ENCODE measurements at places on chromosomes 11 and 22.

- no peak for DNase-seq
Measured at GRCh38 chr11:64799623-64800302, 3.3 kb downstream of the MAP4K2 start.

- DNase-seq = peak; percentile 84
Measured at GRCh38 chr22:17931400-17931825, 92.9 kb downstream of the MICAL3 start.

- DNase-seq = no peak
Measured at GRCh38 chr11:45225277-45225676, 60.9 kb downstream of the SYT13 start.

- DNase-seq = no peak
Measured at GRCh38 chr11:126352934-126353801, 2.3 kb upstream of the ST3GAL4 start.

DNA sequence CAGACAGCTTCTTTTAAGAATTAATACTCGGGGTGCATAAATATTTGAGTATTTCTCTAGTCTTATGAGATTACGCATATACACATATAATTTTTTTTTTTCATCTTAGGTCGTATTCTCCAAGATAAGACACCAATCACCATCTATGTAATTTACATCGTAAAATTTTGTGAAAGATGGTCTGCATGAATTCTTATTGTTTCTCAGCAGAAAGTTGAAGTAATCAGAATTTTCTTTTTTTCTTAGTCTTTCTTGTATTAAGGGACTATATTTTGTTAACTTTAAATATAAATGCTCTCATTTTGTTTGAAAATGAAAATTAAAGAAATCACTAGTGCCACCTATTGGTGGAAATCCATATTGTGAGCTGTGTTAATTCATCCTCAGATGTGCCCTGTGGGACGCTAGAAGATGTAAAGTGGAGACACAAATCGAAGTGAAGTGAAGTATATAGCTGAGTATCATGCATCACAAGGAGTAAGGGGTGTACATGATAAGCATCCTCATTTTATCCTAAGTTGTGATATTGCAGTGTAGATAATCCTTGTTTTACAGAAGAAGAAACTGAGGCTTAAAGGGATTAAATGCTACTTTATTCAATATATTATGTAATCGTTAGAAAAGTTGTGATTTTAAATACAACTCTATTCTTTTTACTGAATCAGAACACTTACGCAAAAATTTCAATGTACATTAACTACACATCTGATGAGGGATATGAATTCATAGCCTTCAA lies 2084.3 kb downstream of the LRRC4C start:
- DNase-seq = no peak

DNA sequence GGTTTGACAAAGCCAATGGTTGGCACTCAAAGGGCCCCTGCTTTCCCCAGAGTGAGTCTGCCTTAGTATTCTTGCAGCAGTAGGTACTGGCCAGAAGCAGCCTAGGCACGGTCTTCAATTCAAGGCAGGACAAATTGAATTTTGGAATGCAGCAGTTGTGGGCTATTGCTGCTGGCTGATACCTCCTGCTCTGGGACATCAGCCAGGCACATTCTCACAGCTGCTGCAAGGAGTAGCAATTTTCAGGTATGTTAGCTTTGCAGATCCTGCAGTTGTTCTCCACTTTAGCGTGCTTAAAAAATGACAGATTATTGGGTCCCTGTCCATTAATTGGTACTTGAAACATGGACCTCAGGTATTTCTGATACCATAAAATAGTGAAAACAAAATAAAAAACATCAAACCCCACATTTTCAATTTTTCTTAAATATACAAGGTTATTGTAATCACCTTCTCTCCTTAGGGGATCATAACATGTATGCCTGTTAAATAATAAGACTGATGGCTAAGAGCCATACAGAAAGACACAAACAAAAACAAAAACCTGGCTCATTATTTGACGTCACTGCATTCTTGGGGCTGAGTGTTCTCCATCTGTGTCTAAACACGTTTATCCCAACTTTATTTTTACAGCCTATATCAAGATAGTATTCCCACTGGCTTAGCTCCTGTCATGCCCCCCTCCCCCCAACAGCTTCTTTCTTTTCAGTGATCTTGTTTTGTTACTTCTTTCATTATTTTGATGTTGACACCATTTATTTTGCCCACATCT lies 85.1 kb upstream of the CARD18 start:
- DNase-seq = no peak

DNA sequence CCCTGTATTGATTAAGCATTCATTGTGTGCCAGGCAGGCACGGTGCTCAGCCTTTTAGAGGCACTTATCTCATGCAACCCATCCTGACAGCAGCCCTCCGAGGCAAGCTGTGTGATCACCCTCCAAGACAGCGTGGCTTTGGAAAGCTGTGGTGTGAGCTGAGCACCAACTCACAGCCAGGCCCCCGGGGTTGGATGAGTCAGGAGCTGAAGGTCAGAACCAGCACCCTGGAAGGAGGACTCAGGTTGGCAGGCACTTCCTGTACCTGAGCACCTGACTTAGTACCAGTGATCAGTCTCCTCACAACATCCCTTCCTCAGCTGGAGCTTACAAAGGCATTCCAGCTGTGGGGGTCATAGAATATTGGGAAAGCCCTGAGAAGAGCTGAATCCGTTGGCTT lies 9.0 kb downstream of the PATZ1 start:
- no peak for DNase-seq

DNA sequence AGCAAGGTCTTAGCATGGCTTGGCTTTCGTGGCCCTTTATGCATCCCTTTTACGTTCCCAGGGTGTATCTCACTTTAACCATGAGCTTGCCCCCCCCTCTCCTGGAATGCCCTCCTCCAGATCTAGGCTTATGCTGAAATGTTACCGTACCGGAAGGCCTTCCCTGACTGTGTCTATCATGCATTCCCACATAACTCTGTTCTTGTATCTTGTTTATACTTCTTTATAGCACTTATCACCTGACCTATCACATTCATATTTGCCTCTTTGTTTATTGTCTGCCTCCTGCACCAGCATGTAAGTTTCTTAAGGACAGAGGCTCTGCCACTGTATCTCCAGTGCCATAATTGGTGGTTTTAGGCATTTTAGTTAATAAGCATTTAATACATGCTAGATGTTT lies 38.9 kb downstream of the PPFIBP2 start:
- no peak for DNase-seq

DNA sequence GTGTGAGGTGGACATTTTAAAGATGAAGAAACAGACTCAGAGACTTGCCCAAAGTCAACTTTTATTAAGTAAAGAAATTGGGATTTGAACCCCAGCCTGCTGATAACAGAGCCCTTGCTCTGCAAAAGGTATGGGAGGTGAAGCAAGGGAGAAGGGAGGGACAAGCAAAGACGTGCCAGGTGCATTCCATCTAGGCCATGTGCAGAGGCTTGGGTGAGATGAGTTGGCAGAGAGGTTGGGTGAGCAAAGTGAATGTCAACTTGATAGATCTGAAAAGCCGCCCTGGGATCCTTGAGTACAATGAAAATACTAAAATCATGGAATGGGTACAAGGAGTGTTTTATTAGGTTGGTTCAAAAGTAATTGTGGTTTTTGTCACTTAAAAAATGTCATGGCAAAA lies 341.3 kb downstream of the CADM1 start:
- no peak for DNase-seq

DNA sequence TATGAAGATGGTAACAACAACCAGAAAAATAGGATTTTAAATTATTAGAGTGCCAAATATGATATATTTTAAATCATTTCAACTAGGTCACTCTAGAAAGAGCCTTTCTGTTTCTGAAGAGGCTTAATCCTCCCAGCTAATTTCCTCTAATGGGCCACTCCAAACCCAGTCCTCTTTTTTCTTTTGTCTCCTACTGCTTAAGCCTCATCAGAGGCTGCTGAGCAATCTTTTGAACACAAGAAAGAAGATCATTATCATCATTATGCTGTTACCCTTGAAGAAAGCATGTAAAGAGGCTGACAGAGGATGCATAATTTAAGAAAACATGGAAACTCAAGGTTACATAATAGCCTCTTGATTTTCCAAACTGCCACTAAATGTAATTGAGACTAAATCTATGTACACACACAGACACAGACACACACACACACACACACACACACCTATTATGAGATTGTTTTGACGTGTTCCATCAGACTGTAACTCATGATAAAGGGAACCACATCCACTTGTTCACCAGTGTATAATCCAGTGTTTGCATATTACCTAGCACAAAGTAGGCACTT lies 519.6 kb downstream of the METTL15 start:
- DNase-seq = no peak

DNA sequence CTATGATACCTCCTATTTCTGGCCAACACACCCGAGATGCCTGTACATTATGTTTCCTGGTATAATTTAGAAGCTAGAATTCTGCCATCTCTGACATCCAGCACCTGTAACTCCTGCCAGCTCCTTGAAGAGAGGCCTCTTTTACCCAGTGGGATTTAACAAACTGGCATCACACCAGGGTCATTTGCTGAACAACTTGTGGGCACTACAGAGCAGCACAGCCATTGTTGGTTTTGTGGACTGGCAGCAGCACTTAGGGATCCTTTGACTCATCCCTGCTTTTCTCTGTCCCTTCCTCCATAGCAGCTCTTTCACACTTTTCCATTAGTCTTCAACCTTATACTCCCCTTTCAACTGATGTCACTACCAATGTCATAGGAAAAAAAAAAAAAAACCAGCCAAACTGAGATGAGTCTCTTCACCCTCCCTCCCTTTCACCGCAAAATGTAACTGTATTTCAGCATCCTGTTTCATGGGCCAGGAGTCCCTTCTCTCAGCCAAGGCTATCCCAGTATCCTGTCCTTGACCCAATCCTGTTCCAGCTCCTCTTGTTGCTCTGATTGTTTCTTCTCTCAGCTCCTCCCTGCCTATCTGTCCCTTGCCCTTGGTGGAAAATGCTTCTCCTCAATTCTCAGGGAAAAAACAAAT lies 68.7 kb downstream of the PPFIBP2 start:
- no peak for DNase-seq

- no peak for DNase-seq
Measured at GRCh38 chr22:36151006-36151595, 9.5 kb downstream of the APOL3 start.

DNA sequence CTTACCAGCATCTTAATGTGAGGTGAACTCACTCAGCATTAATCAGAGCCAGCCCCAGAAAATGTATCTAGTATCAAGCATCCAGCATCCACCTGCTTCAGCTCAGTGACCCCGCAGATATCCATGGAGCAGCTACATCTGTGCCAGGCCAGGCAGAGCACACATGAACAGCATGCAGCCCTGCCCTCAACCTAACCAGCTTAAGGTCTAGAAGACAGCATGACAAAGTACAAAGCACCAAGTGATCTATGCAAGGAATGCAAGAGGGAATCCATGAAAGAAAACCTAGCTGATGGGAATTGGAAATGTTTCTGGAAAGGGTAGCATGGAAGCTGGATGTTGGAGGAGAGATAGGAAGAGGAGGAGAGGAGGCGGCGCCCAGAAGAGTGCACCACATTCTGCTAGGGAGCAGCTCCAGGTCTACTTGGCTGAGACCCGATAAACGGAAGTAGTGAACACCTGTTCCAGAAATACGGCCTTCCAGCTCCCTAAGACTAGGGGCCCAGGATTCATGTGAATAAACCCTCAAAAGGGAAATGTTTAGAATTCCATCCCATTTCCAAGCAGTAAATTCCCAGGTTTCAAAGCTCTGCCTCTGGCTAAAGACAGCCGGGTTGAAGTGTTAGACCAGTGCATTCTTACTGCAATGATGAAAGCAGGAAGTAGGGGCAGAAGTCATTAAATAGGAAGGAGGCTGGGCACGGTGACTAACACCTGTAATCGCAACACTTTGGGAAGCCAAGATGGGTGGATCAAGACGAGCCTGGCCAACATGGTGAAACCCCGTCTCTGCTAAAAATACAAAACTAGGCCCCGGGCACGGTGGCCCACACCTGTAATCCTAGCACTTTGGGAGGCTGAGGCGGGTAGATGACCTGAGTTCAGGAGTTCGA lies 23.5 kb upstream of the L3MBTL2 start:
- DNase-seq = no peak

DNA sequence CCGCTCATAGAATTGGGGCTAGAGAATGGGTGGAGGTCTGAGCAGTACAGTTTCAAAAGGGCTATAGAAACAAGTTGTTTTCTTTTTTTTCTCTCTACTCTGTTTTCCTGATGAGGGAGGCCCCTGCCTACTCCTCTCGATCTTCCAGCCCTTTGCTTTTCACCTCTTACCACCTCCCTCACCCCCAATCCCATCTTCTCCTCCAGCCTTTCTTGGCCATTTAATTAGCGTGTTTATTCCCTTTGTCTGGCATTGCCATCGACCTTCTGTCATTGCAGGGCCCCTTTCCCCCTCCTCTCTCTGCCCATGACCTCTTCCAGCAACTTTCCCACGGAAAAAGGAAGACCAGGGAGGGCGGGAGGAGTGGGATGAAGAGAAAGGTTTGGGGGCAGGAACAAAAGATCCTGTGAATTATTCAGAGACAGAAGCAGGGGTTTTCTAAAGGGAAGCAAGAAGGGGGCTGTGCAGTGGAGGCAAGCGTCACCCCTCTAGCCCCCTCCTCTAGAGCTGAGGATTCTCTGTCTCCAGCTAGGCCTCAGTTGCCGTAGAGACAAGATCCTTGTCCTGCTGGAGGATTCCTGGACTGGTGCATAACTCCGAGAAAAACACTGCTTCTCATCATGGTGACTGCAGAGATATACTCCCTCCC lies 12.9 kb downstream of the DTX4 start:
- DNase-seq = no peak

DNA sequence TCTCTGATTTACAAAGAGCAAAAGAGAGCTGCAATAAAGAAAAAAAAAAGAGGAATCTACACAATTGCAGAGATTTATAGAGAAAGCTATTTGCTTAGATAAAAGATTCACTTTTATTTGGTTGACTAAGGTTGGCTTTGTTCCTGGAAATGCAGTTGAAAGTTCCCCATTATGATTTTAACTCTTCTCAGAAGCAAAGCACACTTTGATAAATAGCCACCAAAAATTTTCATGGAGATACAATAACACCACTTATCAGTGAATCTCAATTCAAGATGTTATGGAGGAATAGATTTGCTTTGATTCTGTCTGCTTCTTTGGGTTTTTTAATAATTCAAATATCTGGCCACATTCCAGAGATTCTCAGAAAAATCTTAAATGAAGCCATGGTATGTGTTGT lies 88.5 kb upstream of the ANO3 start:
- no peak for DNase-seq

- no peak for DNase-seq
Measured at GRCh38 chr11:45169310-45170072, 23.1 kb downstream of the PRDM11 start.
